NCI-H1417 treated with DMSO at 0.1 percent for 48 hours (cell line): ENCODE measurements at places on chromosomes 13 and 19.

GRCh38 chr19:14385492-14385891 lies 4.2 kb downstream of the ADGRE5 start:
- no peak for DNase-seq

DNA sequence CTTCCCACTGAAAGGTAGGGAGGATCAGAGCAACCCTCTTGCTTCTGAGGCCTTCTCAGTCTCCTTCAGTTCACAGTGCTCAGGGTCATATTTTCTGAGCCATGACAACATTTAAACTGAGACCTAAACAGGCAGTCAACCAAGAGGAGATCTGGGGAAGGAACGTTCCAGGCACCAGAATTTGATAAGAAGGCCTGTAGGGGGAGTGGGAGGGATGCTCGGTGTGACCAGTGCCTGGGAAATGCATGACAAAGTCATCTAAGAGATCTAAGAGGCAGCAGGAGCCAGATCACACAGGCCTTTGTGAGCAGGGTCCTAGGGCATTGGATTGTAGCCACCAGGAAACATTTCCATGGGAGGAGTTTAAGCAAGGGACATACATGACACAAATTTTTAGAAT lies 71.6 kb downstream of the SHISA2 start:
- DNase-seq = no peak

DNA sequence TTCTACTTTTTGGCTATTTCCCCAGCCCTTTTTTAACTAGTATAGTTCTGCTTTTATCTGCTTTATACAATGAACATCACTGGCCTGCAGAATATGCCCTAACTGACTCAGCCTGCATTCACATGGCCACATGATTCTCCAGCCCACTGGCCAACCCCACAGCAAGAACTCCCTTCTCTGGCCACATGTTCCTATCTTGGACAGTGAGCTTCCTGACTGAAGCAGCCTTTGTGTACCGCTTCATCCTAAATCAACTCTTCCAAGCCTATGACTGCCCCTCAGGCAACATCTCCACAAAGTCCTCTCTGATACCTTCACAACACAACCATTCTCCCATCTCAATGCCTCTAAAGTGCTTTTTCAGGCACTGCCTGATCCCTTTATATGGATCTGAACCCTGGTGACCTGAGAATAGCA lies 214.1 kb downstream of the COL4A1 start:
- no peak for DNase-seq

- DNase-seq = no peak
These were observed 85.4 kb upstream of the KLF12 start for GRCh38 chr13:74219566-74219965.

GRCh38 chr19:4267901-4268815 lies 10.9 kb upstream of the SHD start:
- no peak for DNase-seq

DNA sequence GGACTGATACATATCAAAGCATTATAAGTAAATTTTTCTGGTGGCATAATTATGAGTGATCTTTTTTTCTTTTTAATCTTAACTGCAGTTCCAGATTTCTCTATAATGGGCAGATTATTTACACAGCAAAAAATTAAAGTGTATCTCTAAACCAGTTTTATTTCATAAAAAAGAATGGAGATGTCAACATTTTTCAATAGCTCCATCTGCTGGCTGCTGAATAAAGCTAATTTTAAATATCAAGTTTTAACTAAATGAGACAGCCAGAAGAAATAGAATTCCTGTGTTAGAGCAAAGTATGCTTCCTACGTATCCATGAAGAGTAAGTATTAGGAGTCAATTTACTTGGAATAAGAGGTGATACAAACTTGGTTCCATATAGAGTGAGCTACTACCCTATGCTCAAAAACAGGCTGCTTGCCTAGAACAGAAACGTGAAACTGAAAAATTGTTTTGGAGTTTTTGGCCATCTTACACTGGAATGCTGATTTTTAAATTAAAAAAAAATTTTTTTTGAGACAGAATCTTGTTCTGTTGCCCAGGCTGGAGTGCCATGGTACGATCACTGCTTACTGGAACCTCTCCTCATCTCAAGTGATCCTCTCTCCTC lies 5.0 kb upstream of the PDS5B start:
- no peak for DNase-seq

DNA sequence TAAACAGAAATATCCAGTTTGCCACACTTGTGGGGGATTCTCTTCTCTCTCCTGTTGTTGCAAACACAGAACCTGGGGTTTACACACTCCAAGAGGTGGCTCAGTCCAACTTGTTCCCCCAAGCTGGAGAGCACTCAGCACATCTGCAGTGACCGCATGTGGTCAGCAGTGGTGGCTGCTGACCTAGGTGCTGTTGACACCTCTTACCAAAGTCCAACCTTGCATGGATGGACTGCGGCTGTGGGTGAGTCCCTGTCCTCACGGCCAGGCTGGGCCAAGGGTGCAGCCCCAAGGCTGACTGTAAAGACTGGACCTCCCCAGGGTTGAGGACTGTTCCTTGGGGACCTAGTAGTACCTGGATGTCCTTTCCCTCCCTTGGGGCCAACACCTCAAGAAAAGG lies 6.1 kb downstream of the LRFN3 start:
- DNase-seq = no peak

- no peak for DNase-seq
These were observed 168.9 kb downstream of the TEX29 start for GRCh38 chr13:111489301-111489700.

DNA sequence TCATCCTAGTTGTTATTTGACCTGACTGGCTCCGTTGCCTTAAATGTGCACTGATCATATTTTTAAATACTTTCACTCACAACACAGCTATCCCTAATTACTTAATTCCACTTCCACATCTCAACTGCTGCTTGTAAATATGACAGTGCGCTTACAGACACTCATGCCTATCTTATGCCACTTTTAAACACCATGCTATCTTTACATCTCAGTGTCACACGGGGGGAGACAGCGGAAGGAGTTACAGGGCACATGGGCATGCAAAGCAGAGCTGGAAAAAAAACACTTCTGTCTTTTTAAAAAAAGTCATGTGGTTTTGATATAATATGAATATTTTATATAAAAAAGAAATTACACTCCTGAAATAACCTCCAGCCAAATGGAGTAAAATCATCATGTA lies 44.1 kb downstream of the SMAD9 start:
- no peak for DNase-seq

GRCh38 chr13:31328549-31329235 lies 128.9 kb downstream of the B3GLCT start:
- no peak for DNase-seq

DNA sequence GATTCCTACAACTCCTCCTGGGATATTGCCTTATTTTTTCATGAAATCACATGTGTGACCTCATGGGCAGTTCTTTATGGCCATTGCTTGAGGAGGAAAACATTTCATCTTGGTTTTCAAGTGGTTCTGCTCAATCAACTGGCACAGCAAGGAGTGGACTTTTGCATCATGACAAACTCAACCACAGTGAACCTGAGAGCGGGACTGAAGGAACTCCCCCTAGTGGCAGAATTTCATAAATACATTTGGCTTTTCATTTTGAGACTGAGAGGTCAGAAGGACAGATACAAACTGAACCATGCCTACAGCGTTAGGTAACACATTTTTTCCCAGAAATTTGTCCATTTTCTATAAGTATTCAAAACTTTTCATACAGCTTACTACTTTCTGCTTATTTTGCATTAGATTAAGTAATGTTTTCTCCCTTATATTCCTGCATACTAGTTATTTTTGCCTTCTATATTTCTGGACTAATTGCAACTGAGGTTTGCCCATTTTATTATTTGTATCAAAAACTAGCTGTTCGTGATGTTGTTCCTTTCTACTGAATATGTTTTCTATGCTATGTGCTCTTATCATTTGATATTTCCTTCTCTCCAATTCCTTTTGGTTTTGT lies 13.4 kb upstream of the SIGLEC12 start:
- DNase-seq = no peak

GRCh38 chr19:23394511-23394910 lies 760 bp downstream of the ZNF91 start:
- DNase-seq = no peak

GRCh38 chr19:18109733-18110608 lies 12.4 kb downstream of the MAST3 start:
- no peak for DNase-seq

DNA sequence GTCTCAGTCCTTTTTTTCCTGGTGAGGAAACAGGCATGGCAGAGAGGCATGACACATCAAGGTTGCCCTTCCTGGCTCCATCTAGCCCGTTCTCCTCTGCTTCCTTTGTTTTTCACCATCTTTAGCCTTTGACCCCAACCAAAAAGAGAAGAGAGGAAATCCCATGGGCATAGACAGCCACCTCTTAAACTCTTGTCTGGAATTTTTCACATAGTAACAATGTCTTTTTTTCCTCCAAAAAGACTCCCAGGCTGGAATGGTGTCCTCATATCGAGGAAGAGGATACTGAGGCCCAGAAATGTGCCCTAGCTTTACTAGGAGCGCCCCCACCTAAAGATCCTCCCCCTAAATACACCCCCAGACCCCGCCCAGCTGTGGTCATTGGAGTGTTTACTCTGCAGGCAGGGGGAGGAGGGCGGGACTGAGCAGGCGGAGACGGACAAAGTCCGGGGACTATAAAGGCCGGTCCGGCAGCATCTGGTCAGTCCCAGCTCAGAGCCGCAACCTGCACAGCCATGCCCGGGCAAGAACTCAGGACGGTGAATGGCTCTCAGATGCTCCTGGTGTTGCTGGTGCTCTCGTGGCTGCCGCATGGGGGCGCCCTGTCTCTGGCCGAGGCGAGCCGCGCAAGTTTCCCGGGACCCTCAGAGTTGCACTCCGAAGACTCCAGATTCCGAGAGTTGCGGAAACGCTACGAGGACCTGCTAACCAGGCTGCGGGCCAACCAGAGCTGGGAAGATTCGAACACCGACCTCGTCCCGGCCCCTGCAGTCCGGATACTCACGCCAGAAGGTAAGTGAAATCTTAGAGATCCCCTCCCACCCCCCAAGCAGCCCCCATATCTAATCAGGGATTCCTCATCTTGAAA lies at the start of gene GDF15:
TSS of gene GDF15 (plus strand) at position 484 of the 868 bp plus-strand sequence. CDS start at position 516, 32 bp downstream.
- DNase-seq = no peak

DNA sequence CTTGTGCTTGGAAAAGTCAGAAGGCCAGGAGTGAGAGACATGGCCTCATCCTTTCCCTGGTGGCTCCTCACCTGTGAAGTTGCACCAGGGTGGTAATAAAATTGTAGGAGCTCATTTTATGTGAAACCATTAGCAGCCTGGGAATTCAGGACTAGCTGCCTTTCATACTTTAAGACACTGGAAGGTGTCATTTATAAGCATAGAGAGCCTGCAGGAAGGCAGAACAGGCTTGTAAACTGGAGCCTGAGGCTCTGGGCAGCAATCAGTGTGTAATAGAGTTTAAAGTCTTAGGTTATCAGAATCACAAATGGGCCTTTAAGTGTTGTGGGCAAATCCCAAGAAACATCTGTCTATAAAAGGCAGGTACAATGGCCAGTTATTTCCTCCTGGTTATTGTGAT lies 127.2 kb downstream of the TM9SF2 start:
- no peak for DNase-seq

DNA sequence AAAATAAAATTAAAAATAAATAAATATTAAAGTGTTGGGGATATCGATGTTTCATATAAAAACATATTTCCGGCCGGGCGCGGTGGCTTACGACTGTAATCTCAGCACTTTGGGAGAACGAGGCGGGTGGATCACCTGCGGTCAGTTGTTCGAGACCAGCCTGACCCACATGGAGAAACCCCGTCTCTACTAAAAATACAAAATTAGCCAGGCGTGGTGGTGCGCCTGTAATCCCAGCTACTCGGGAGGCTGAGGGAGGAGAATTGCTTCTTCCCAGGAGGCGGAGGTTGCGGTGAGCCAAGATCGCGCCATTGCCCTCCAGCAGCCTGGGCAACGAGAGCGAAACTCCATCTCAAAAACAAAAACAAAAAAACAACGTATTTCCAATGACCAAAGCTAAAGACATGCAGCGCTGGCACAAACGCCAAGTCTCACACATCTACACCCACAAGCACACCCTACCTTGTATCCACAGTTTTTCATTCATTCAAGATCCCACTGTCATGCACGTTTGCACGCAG lies 907 bp downstream of the ZNF569 start:
- DNase-seq = no peak
